ENCODE measurements at places on chromosomes 16 and 17. TPM values are rescaled to one million over a fixed set of nuclear protein-coding genes. Genes with fewer than 3 reads are reported as not detected.

DNA sequence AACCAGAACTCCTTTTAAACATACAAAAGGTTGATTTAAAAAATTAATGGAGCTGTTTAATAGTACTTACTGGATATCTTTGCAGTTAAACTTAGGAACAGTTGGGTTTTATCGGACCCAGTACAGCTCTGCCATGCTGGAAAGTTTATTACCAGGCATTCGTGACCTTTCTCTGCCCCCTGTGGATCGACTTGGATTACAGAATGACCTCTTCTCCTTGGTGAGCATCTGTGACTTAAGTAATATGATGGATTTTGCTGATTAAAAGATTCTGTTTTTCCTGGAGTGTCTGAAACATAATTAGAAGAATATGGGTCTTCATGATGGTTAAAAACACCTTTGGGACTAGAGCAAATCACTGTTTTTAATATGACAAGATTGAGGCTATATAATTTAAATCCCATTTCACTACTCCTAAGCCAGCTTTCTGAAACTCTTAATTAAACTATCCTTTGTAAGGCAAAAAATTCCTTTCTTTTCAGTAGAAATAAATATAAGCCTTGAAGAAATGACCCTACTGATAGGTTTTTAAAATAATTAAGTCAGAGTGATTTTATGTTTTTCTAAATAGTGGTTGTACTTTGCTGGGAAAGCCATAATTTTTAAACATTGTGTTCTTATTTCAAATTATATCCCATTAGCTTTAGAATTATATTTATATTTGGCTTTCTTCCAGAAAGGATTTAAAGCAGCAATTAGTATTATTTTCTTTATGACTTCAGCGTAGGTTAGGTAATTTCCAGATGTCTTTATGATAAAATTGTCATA lies 45.7 kb upstream of the KPNB1 start:
- H3K27me3 ChIP-seq: no peaks in the 10 kb centered on the region
- H3K36me3 ChIP-seq: peaks cover 59% of the 10 kb centered on the region
- peak overlapping the region; percentile 51 for H3K27ac ChIP-seq

- H3K27me3 ChIP-seq: peaks cover 4% of the 10 kb centered on the region
- no peak for DNase-seq
- H3K27ac ChIP-seq: no peak overlapping the region
- no peaks in the 10 kb centered on the region for H3K4me1 ChIP-seq
- H3K4me3 ChIP-seq: no peak overlapping the region
- no peaks in the 10 kb centered on the region for H3K36me3 ChIP-seq
These were observed 59.7 kb downstream of the GRIN2A start for GRCh38 chr16:10122546-10122945.

Gene SLC5A10
- not detected for total RNA-seq

GRCh38 chr17:17398943-17399926 lies 77.6 kb upstream of the MED9 start:
- H3K27me3 ChIP-seq: peaks cover 6% of the 10 kb centered on the region
- DNase-seq: no peak

Gene MMP28
- 104 TPM for total RNA-seq

DNA sequence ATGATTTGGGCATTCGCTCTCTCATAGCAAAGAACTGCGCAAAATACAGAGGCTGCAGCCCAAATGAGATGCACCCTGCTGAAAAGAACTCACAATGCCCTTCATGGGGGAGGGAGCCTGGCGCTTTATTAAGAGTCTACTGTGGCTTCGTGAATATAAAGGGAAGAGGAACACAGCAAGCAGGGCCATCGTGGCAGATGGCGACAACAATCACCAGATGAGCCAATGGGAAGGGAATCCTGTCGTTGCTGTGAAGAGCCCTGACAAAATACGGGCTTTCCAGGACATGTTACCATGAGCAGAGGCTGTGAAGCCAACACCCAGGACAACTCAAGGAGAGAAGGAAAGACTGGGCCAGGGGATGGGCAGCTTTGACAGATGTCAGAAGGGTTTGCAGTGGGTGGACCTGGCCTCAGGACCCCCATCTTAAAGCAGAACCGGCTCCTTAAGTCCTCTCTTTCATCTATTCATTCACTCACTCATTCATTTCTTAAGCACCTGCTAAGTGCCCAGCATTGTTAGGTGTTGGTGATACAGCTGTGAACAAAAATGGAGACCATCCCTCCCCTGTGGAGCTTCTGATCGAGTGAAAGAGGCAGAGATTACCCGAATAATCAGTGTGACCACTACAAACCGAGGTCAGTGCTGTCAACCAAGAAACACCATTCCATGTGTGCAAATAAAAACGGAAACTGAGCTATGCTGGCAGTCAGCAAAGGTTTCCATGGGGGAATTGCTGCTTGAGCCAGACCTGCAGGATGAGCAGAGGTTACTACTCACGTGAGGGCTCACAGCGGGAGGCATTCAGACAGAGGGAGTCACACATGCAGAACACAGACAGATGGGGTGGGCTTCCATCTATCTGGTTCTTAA lies 125.8 kb downstream of the DYNLRB2 start:
- H3K27ac ChIP-seq: no peak overlapping the region
- H3K4me1 ChIP-seq: no peaks in the 10 kb centered on the region
- no peaks in the 10 kb centered on the region for H3K36me3 ChIP-seq
- no peak for DNase-seq
- no peak overlapping the region for H3K4me3 ChIP-seq
- no peaks in the 10 kb centered on the region for H3K27me3 ChIP-seq

Gene PAFAH1B1
- 90.7 TPM for total RNA-seq

- H3K27me3 ChIP-seq: no peaks in the 10 kb centered on the region
- no peak overlapping the region for H3K4me3 ChIP-seq
- no peak overlapping the region for H3K27ac ChIP-seq
- DNase-seq: no peak
- no peaks in the 10 kb centered on the region for H3K4me1 ChIP-seq
These were observed 74.9 kb upstream of the HS3ST2 start for GRCh38 chr16:22739077-22739476.

Gene KDM6B
- total RNA-seq: 18.3 TPM

GRCh38 chr17:41957031-41957868 lies 9.3 kb upstream of the CNP start:
- no peaks in the 10 kb centered on the region for H3K4me1 ChIP-seq
- H3K27me3 ChIP-seq: no peaks in the 10 kb centered on the region

GRCh38 chr17:47630614-47631013 lies 19.1 kb upstream of the KPNB1 start:
- DNase-seq: no peak
- H3K4me1 ChIP-seq: no peaks in the 10 kb centered on the region
- H3K27me3 ChIP-seq: no peaks in the 10 kb centered on the region
- H3K4me3 ChIP-seq: no peak overlapping the region

DNA sequence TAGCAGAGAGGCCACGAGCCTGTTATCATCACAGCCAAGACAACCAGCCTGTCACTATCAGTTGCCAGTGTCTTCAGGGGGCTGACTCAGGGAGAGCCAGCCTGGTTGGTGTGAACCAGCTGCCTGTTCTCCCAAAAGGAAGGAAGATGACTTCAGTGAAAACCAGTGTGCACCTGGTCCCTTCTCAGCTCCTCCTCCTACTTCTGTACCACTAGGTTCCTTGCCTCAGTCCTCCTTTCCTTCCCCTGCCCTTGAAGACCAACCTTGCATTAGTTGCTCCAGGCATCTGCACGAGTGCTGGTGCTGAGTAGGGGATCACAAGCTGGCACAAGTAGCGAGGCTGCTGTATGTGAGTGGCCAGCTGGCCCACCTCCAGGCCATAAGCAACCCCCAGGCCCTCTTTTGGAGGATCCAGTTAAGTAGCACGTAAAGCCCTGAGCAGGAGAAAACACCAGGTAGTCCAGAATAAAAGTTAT lies 8.5 kb downstream of the TUBG1 start:
- peak; percentile 20 for DNase-seq
- H3K4me3 ChIP-seq: no peak overlapping the region
- H3K27me3 ChIP-seq: no peaks in the 10 kb centered on the region
- peaks cover 12% of the 10 kb centered on the region for H3K4me1 ChIP-seq
- peak overlapping the region; percentile 42 for H3K27ac ChIP-seq

DNA sequence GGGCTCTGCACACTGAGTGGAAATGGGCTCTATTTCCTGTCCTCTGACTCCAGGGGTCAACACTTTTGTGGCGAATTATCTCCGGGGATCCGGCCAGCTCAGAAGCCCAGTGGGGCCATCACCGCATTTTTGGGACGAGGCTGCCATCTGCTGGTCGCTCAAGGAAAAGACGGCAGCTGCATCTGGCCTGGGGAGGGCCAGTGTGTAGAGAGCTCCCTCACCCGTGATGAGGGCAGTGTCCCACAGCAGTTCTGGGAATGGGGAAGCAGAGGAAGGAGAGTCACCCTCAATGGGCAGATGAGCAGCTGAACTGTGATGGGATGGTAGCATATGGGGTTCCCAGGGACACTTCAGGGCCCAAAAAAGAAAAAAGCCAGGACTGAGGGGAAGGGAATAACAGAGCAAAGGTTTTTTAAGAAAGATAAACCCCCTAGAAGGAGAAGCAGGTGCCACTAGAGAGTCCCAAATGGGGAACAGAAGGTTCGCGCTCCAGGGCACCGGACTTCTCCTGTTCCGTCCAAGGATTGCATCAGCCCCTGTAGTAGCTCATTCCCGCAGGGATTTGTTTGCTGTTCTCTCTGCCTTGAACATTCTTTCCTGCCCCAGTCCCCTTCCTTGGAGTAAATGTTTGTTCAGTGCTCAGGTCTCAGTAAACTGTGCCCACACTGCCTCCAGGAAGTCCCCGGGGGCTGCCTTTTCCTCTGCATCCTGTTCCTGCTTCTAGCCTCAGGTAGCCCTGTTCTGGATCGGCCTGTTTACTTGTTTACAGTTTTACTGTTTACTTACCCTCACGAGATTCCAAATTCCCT lies 9.3 kb upstream of the ABCC12 start:
- DNase-seq: peak; percentile 77
- no peak overlapping the region for H3K27ac ChIP-seq
- no peak overlapping the region for H3K4me3 ChIP-seq
- H3K27me3 ChIP-seq: peaks cover 4% of the 10 kb centered on the region

GRCh38 chr16:6496996-6497395 lies 835.6 kb upstream of the RBFOX1 start:
- no peaks in the 10 kb centered on the region for H3K27me3 ChIP-seq
- no peak for DNase-seq
- no peak overlapping the region for H3K4me3 ChIP-seq

GRCh38 chr17:75398279-75398678 lies 7.2 kb downstream of the GRB2 start:
- peaks cover 21% of the 10 kb centered on the region for H3K4me1 ChIP-seq
- H3K27ac ChIP-seq: no peak overlapping the region
- H3K27me3 ChIP-seq: no peaks in the 10 kb centered on the region
- no peak for DNase-seq
- H3K4me3 ChIP-seq: no peak overlapping the region
- no peaks in the 10 kb centered on the region for H3K36me3 ChIP-seq

GRCh38 chr17:82006468-82007227 lies 16.0 kb downstream of the CENPX start:
- H3K27me3 ChIP-seq: no peaks in the 10 kb centered on the region
- DNase-seq: no peak
- peaks cover 13% of the 10 kb centered on the region for H3K4me1 ChIP-seq
- no peaks in the 10 kb centered on the region for H3K36me3 ChIP-seq
- no peak overlapping the region for H3K4me3 ChIP-seq

- peak overlapping the region; percentile 98 for H3K27ac ChIP-seq
- DNase-seq: no peak
- H3K4me1 ChIP-seq: peaks cover 23% of the 10 kb centered on the region
These were observed 240 bp downstream of the WBP2 start for GRCh38 chr17:75854881-75855309.

DNA sequence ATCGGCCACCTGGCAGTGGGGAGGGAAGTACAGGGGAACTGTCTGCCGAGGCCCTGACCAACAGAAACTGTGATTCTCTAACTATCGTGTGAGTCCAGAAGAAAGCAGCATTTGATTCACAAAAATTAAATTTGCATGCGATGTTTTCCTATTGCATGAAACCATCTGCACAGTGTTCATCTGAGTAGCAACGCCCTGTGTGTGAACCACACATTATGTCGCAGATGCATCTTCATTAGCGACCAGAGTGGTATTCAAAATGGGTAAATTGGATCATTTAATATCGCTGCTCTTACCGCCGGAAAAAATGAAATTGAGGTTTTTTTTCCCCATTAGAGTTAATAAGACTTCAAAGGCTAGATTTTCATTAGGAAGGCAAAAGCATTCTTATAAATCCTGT lies 260.6 kb downstream of the ABCC12 start:
- no peak overlapping the region for H3K4me3 ChIP-seq
- DNase-seq: no peak
- H3K27me3 ChIP-seq: no peaks in the 10 kb centered on the region
- no peaks in the 10 kb centered on the region for H3K36me3 ChIP-seq
- H3K27ac ChIP-seq: no peak overlapping the region

- no peak overlapping the region for H3K4me3 ChIP-seq
- H3K27ac ChIP-seq: no peak overlapping the region
- no peak for DNase-seq
- H3K36me3 ChIP-seq: no peaks in the 10 kb centered on the region
These were observed 95.6 kb downstream of the NPIPB11 start for GRCh38 chr16:29310852-29311314.

- H3K27me3 ChIP-seq: no peaks in the 10 kb centered on the region
- DNase-seq: no peak
- H3K4me3 ChIP-seq: no peak overlapping the region
- H3K36me3 ChIP-seq: no peaks in the 10 kb centered on the region
These were observed 10.0 kb downstream of the ZNF668 start for GRCh38 chr16:31063843-31064611.

- no peaks in the 10 kb centered on the region for H3K4me1 ChIP-seq
- H3K27me3 ChIP-seq: no peaks in the 10 kb centered on the region
- no peak for DNase-seq
- H3K4me3 ChIP-seq: no peak overlapping the region
- H3K36me3 ChIP-seq: no peaks in the 10 kb centered on the region
- no peak overlapping the region for H3K27ac ChIP-seq
These were observed 25.9 kb upstream of the ABCA9 start for GRCh38 chr17:69086641-69087040.

DNA sequence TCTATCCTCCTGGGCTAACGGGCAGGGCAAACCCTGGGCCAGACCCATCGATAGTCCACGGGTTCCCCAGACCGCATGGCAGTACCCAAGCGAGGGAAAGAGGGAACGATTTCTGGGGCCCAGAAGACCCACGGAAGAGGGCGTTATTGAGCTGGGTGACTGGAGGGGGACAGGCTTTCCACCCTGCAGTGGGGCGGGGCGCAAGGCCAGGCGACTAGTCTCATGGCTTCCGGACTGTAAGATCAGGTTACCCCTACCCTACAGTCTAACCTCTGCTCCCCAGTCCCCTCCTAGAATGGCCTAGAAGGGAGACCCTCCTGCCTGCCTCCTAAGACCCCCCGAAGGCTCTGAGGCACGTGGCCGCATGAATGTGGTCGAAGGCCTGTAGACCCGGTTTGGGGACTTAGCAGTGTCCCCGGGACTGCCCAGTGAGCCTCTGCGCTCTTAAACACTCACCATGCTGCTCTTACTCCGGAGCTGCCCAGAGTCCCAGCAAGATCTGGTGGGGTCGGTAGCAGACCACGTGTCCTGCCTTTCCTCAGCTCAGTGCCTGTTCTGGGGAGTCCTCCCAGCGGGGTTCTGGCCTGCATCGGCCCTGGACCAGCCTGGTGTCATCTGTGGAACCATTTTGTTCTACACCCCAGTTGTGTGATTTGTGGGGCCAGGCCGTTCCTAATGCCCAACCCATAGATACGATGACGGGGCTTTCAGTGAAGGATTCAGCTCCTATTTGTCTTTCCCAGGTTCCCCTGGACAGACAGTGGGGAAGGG lies 13.2 kb upstream of the AURKB start:
- H3K27me3 ChIP-seq: no peaks in the 10 kb centered on the region
- peaks cover 8% of the 10 kb centered on the region for H3K4me1 ChIP-seq
- peak overlapping the region; percentile 99 for H3K27ac ChIP-seq
- no peaks in the 10 kb centered on the region for H3K36me3 ChIP-seq
- DNase-seq: peak; percentile 74
- peak overlapping the region; percentile 82 for H3K4me3 ChIP-seq
